ENCODE measurements at places on chromosomes 2 and 18. TPM values are rescaled to one million over a fixed set of nuclear protein-coding genes. Genes with fewer than 3 reads are reported as not detected.

DNA sequence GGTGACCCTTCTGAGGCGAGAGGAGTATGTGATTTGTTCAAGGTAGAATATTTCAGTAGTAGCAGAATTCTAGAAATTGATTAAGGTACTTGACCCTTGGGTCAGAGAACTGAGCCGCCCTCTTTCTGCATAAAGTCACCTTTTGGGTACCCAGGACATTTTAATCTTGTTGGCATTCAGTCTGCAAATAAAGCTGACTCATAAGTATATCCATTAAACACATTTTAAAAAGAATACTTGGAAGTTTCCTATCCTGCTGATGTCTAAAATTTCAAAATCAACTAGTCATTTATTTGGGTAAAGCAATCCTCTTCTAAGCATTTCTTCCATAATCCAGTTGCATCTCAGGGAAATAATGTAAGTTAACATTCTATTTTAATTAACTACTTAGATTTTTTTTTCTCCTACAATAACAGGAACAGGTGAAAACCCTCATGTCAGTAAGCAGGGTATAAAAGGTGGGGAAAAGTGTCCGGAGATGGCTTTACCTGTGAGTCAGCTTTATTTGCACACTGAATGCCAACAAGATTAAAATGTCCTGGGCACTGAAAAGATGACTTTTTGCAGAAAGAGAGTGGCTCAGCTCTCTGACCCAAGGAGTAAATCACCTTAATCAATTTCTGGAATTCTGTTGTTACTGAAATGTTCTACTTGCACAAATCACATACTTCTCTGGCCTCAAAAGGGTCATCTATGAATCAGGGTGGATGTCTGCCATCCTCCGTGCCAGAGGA, 78.7 kb upstream of the ITGA6 start:
- DNase-seq, result no peak

- DNase-seq, result no peak
Observed at GRCh38 chr2:150767991-150768746, 280.7 kb upstream of the RND3 start.

DNA sequence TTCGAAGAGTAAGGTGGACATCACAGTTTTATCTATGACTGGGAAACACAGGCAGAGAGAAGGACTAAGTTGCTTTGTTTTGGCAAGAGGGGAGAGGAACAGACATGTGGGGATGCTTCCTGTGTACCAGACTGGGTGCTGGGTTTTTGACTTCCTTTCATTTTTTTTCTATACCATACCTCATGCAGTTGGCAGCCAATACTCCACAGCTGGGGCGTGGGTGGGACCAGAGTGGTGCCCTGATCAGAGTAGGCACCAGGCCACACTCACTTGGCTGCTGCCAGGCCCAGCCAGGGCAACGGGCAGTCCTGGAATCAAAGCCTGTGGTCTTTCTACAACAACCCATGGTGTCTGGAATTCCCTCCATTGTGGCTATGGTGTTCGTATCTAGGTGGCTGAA, 45.2 kb downstream of the SH3RF3 start:
- no peak for DNase-seq

GRCh38 chr2:173305303-173305702, 49.4 kb upstream of the CDCA7 start:
- no peak for DNase-seq

GRCh38 chr2:145815933-145816332, 1296.0 kb upstream of the ZEB2 start:
- DNase-seq, result no peak

- no peak for DNase-seq
Observed at GRCh38 chr2:37323176-37323780, 1.4 kb downstream of the PRKD3 start.

- DNase-seq, result no peak
Observed at GRCh38 chr2:186422226-186422625, 63.8 kb upstream of the ZC3H15 start.

- DNase-seq, result no peak
Observed at GRCh38 chr2:158464426-158465281, 7.9 kb downstream of the PKP4 start.

- DNase-seq, result peak; percentile 2
Observed at GRCh38 chr2:70962211-70962884, 16.1 kb upstream of the ANKRD53 start.

- no peak for DNase-seq
Observed at GRCh38 chr2:148613231-148614013, 31.1 kb upstream of the EPC2 start.

- DNase-seq, result no peak
Observed at GRCh38 chr2:188046437-188046836, 245.2 kb upstream of the GULP1 start.

- no peak for DNase-seq
Observed at GRCh38 chr2:26671691-26672090, 20.8 kb upstream of the KCNK3 start.

DNA sequence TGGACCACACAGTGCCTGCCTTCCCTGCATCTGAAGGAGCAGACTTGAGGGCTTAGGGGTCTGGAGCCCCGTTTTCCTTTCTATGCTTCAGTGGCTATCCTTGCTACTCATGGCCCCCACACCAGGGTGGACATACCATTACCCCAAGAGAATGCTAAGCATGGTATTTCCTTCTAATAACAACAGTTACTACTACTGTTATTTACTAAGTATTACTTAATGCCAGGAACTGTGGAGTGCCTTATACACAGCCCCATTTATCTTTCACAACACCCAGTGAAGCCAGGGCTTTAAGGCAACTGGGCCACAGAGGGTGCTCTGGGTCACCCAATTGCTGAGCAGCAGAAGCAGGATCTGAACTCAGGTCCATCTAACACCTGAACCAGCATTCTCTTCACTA, 5.8 kb upstream of the PAX8 start:
- no peak for DNase-seq

- no peak for DNase-seq
Observed at GRCh38 chr2:20766798-20767644, 55.9 kb downstream of the LDAH start.

- no peak for DNase-seq
Observed at GRCh38 chr18:52667463-52668065, 327.6 kb downstream of the DCC start.

GRCh38 chr18:9147440-9148202, 11.0 kb downstream of the ANKRD12 start:
- DNase-seq, result no peak

GRCh38 chr2:146278881-146279280, 1565.9 kb upstream of the ACVR2A start:
- no peak for DNase-seq

GRCh38 chr2:144529841-144530240, 9.9 kb upstream of the ZEB2 start:
- DNase-seq, result no peak

- no peak for DNase-seq
Observed at GRCh38 chr2:11144077-11144737, 11.1 kb upstream of the SLC66A3 start.

DNA sequence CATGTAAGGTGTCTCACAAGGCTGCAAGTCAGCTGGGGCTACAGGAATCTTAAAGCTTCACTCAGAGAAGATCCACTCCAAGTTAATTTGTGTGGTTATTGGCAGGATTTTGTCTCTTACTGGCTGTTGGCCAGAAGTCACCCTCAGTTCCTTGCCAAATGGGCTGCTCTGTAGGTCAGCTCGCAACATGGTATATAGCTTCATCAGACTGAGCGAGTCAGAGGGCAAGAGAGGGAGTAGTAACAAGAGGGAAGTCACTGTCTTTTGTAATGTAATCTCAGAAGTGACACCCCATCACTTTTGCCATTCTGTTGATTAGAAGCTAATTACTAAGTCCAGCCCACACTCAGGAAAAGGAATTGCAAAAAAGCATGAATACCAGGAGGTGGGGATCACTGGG, 119.5 kb downstream of the LRRTM1 start:
- no peak for DNase-seq

DNA sequence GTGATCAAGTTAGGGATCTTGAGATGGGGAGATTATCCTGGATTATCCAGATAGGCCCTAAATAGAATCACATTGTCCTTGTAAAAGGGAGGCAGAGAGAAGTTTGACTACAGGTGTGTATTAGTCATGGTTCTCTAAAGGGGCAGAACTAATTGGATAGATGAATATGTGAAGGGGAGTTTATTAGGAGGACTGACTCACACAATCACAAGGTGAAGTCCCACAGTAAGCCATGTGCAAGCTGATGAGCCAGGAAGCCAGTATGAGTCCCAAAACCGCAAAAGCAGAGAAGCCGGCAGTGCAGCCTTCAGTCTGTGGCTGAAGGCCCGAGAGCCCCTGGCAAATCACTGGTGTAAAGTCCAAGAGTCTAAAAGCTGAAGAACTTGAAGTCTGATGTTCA, 275.8 kb downstream of the KCNS3 start:
- DNase-seq, result no peak

GRCh38 chr2:173947131-173947530, 18.0 kb downstream of the SP3 start:
- no peak for DNase-seq

DNA sequence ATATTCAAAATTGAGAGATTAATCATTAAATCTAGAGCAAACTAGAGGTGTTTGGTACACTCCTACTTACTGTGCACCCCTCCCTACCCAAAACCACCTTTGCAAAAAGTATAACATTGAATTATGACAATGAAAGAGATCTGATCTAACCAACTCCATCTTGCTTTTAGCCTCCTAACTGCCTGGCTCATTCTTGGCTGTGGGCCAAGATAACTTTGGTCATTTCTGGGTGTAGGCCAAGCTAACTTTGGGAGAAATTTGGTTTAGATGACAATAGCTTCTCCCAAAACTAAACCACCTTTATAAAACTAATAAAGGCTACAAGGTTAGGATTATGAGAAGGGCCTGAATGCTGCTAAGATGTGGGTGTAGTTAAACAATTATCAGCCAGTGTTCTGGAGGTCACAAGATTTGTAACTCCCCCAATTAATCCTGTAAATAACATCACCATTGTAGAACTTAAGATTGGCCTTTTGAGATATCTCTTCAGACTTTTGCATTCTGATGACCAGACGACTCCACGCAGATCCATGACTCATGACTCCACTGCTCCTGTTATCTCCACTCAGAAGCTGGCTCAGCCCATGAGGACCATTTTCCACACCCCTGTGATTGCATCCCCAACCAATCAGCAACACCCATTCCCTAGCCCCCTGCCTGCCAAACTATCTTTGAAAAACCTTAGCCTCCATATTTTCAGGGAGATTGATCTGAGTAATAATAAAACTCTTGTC, 160.2 kb downstream of the FBXO15 start:
- DNase-seq, result no peak

DNA sequence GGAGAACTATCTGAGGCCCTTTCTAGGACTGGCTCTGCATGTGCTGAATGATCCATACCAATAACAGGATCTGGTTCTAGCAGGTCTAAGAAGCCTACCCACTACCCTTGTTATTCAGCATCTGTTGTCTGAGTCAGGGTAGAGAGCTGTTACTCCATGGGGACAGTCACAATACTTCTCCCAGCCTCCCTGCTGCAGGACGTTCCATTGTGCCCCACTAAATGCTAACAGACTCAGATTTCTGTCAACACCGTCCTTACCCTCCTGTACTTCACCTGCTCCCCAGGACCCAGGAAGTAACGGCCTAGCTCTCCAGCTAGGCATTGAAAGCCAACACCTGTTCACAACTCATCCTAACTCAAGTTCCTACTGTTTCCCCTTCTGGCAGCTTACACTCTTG, 719.7 kb upstream of the ID2 start:
- DNase-seq, result no peak

CELF4 gene
- 234 TPM for total RNA-seq

FSHR gene
- total RNA-seq, result 0.32 TPM

SOWAHC gene
- 3.3 TPM for total RNA-seq

GMPPA gene
- 20.2 TPM for total RNA-seq

PLEKHA3 gene
- total RNA-seq, result 49.9 TPM

ALMS1 gene
- 34.4 TPM for total RNA-seq

KIAA2012 gene
- total RNA-seq, result 0.81 TPM

SUCLG1 gene
- 80.0 TPM for total RNA-seq

EPHA4 gene
- 287 TPM for total RNA-seq

FER1L5 gene
- 1.4 TPM for total RNA-seq

NT5DC4 gene
- not detected for total RNA-seq

Data from dorsolateral prefrontal cortex (tissue), 122 donors.